ENCODE measurements at places on chromosomes 4 and X. TPM values are rescaled to one million over a fixed set of nuclear protein-coding genes. Genes with fewer than 3 reads are reported as not detected.
A peak's percentile ranks its signal among the peaks of the same experiment; 100 is the strongest.

- no peak for DNase-seq
Observed at GRCh38 chr4:107896158-107896645, 35.1 kb upstream of the CYP2U1 start.

DNA sequence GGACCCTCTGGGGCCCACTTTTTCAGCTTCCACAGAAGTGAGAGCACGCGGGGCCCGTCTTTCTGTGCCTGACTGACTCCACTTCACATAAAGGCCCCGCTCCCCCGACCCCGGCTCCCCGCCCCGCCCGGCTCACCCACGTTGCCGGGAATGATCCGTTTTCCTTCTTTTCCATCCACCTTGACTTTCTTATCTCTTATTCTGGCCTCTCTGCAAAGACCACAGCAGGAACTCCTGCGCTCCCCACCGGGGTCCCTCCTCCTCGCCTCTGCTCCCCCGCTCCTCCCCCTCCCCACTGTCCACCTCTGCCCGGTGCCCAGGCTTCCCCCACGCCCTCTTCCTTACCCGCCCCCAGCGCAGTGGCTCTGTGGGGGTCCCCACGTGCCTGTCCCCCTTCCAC, 54.2 kb upstream of the CLDN24 start:
- DNase-seq, result no peak

DNA sequence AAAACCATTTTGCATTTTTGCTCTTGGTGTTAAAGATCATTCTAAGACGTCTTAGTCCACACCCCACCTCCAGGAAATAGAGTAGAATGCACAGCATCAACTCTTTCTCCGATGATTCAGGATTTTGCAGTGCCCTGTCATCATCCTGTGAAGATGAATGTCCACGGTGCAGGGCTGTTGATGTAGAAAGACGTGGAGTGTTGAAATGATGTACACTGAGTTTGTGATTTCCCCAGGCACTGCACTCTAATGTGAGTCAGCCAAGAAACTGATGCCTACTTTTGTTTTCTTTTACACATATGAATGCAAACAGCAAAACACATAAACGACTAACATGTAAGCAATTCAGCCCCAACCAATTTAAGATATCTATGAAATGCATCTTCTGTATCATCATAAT, 10.5 kb downstream of the LGI2 start:
- DNase-seq, result no peak

DNA sequence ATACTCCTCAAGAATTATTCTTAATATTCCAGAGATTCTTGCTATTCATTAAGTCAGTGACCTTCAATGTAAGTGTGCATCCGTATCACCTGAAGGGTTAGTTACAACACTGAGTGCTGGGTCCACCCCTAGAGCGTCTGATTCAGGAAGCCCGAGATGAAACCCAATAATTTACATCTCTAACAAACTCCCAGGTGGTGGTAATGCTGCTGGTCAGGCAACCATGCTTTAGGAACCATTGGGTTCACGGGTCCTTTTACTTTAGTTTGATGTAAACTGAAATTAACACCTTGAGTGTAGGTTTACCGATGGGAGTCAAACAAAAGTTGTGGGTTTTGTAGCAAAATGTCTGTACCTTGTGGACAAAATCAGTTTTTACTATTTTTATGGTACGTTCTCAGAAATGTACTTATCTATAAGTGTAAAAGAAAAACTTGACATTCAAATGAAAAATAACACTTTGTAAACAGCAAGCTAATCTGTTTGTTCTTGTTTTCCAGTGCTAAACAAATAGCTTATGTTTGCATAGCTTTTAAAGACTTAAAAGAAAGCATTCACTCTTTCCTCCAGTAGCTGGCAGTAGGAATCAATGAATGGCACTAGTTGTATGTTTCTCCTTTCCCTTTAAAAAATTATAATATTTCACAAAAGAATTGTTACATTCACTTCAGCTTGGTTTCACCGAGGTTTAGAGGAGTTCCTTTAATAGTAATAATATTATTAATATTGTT, 32.7 kb downstream of the ACE2 start:
- no peak for DNase-seq

The LONRF3 gene
- 0.75 TPM for total RNA-seq

DNA sequence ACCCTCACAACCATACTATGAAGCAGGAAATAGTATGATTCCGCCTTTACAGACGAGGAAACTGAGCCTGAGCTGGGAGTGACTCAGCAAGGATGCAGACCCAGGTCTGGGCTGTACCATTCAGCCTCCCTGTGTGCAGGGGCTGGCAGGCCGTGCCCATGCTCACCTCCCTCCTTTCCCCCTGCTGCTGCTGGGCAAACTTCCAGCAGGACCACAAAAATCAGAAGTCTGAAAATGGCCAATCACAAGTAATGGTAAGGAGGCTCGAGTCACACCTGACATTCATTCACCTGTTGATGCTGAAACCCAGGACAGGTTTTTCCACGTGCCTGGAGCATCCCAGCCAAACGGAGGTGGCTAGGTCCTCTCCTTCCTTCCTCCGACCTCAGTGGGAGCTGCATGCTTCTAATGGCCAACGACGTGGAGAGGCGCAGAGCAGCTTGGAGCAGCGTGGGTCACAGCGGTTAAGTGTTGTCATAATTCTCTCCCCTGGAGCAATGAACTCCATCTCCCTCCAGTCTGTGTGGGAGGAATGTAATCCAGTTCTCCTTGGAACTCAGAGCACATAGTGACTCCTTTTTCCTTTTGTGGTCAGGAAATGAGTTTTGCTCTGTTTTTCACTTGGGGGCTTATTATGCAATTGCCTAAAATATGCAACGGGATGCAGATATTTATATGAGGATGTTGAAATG, 371.7 kb downstream of the BCOR start:
- no peak for DNase-seq

The F8A1 gene
- total RNA-seq, result 25.0 TPM

- no peak for DNase-seq
Observed at GRCh38 chr4:48841045-48841827, 10.3 kb downstream of the OCIAD1 start.

DNA sequence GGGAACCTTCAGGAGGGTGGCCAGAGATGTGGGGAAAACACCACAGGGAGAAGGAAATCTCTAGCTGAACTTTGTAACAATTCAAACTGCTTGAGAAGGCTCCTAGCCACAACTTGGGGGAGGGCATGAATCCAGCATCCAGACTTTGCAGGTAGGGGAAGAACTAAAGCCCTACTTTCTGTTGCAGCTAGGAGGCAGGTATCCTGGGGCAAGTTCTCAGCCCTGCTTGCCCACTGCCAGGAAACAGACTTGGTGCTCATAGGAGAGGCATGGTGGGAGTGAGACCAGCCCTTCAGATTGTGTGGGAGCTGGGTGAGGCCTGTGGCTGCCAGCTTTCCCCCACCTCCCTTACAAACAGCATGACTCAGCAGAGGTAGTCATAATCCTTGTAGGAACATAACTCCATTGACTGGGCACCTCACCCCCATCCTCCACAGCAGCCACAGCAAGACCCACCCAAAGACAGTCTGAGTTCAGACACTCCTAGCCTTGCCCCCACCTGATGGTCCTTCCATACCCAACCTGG, 209.5 kb upstream of the CPEB2 start:
- no peak for DNase-seq

The SRPX2 gene
- not detected for total RNA-seq

The MPC1L gene
- total RNA-seq, result not detected

DNA sequence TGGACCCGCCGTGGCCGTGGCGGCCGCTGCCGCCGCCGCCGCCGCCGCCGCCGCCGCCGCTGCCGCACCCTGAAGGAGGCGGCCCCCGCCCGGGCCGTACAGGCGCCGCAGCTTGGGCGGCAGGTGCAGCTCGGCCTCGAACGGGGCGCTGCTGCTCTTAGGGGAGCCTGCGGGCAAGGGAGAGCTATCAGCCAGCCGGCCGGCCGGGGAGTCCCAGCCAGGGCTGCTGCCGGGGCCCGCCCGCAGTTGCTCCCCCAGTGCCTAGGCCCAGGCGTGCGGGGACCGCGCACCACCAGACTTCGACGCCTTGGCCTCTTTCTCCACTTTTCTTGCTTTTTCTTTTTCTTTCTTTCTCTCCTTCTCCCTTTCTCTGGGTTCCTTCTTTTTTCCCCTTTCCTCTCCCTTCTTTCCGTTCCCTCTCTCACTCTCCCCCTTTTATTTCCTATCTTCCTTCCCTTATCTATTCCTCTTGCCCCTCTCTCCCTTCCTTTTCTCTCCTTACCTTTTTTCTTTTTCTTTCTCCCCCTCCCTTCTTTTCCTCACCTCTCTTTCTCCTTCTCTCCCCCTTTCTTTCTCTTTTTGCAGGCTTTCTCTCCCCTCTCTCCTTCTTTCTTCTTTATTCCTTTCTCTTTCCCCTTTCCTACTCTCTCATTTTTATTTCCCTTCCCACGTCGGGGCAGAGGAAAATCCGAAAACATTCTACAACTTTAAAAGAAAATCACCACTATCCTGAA, 2.0 kb downstream of the ARX start:
- no peak for DNase-seq

DNA sequence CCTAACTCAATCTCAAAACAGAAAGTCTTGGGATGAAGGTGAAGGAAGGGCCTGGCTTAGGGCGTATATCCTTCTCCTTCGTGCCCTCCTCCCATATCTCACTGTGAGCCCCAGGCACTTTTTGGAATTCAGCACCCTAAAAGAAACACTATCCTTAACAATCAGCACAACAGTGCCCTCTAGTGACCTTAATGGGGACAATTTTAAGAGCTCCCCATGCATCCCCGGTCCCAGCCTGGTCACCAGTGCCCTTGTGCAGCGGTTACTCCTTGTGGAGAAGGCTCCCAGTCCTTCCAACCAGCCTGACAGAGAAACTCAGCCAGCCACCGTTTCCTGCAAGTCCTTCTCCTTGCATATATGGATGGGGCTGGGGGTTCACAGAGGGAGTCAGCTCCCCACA, 4.2 kb downstream of the PAK3 start:
- DNase-seq, result peak; percentile 68

GRCh38 chr4:127880763-127881562, at the start of gene PLK4:
Gene PLK4, plus strand, starts transcription at chr4:127880893. Its CDS starts 242 bp downstream, at chr4:127881135.
- DNase-seq, result peak; percentile 99

- peak; percentile 79 for DNase-seq
Observed at GRCh38 chrX:134026565-134027311, 41.3 kb upstream of the GPC3 start.

- DNase-seq, result no peak
Observed at GRCh38 chr4:186148336-186148975, 42.9 kb upstream of the CYP4V2 start.

GRCh38 chr4:163609019-163609418, 114.5 kb downstream of the TMA16 start:
- no peak for DNase-seq

DNA sequence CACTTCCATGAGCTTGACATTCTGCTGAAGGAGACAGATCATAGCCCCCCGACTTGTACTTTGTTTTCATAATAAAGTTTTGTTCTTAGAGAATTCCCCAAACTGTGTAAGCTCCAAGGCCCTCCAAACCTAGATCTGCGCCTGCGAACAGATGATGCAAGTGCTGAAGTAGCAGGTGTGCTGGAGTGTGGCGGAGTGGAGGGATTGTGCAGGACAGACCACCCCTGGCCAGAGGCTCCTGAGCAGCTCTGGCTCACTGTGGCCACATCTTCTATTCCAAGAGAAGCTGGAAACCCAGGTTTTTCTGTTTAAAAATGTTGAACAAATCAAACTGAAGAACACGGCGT, 46.4 kb downstream of the TBC1D14 start:
- DNase-seq, result no peak

The PRR32 gene
- total RNA-seq, result not detected

GRCh38 chr4:153448003-153448731, 18.0 kb upstream of the TMEM131L start:
- DNase-seq, result no peak

The NDP gene
- total RNA-seq, result not detected

The PPARGC1A gene
- not detected for total RNA-seq

DNA sequence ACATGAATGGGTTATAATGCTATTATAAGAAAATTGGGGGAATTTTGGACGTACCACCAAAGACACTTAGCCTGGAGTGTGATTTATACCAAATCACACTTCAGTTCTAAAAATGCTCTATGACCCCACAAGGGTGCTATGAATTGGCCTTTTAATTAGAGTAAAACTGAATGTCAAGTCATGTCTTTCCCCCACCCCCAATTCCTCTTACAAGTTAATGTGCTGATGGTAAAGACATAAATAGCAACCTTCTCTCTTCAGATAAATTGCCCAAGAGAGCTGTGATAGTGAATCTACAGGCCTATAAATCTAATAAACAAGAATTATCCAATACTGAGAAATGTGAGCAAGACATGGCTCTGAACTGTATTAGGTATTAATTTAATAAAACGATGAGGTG, 78.8 kb downstream of the RNF150 start:
- no peak for DNase-seq

The FGFR3 gene
- 0.30 TPM for total RNA-seq

DNA sequence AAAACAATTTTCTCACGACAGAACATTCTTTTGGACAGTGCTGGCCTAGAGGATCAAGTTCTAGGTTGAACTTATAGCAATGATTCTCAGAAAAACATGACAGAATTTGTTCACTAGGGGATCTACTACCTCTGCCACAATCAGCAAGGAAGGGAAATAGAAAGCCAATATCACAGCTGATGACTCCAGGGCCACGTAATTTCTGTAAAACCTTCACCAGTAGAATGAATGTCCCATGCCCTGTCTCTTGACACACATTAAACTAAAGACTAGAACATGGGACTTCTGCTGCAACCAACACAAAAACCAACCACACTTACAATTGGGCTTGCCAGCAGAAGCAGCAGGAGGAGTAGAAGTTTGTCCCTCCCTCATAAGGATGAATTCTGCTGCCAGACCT, 86.0 kb upstream of the NPFFR2 start:
- no peak for DNase-seq

The PDCL2 gene
- total RNA-seq, result not detected

GRCh38 chr4:74335341-74336021, 27.2 kb downstream of the EPGN start:
- no peak for DNase-seq

Measured in activated CD4-positive, alpha-beta T cell treated with anti-CD3 and anti-CD28 coated beads, Interleukin-2, amount 10 ng/mL, durations not matched to agents 24 days and 14 days (primary cell).